CD4-positive, alpha-beta T cell treated with Interferon gamma for 1 hour (primary cell): ENCODE measurements at places on chromosomes 16 and 17.

- no peak for DNase-seq
These were observed 179.3 kb downstream of the SLC39A11 start for GRCh38 chr17:72913142-72913682.

GRCh38 chr17:12348476-12348875 is 317.2 kb upstream of the MYOCD start:
- no peak for DNase-seq

GRCh38 chr16:4556112-4556511 is at the start of gene C16orf96:
TSS of gene C16orf96 (plus strand) at chr16:4556340. CDS start at chr16:4556490, 150 bp downstream.
- no peak for DNase-seq

GRCh38 chr16:49292413-49292812 is 10.8 kb upstream of the CBLN1 start:
- DNase-seq: no peak

GRCh38 chr17:34764716-34765115 is 185.3 kb downstream of the TMEM132E start:
- no peak for DNase-seq

- no peak for DNase-seq
These were observed 113.0 kb upstream of the PLCG2 start for GRCh38 chr16:81666113-81666512.

- no peak for DNase-seq
These were observed 75.9 kb upstream of the IRX6 start for GRCh38 chr16:55248058-55248457.

DNA sequence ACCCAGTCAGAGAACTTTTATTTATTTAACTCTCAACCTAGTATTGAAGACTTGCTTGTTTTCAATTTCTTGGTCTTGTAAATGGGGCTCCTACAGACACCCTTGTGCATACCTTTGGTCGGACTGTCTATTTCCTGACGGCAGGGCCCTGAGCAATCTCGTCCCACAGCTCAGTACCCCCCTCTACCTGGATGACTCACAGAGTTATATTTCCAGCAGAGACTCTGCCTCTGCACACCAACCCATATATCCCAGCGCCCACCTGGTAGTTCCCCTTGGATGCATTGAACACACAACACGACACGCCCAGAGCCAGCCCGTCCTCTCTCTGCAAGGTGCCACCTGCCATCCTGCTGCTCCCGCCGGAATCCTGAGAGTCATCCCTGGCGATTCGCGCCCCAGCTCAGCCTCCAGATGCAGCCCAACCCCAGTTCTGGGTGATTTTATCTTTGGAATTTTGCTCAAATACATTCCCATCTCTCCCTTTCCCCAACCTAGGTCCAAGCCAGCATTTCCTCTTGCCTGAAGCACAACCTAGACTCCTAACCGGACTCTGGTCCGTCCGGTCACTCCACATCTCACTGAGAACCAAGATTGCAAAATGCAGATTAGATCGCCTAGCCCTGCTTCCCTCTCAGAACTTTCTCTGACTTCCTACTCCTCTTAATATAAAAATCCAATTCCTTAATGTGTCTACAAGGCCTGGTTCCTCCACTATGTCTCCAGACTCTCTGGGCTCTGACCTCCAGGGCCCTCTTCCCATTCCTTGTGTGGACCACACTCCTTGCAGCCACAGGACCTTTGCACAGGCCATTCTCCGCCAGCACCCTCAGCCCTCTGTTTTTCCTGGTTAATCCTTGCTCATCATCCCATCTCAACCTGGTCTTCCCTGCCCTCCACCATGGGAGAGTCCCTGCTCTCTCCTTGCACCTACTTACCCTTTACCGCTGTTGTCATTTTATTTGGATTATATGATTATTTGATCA is 129.2 kb downstream of the SEC14L1 start:
- no peak for DNase-seq

- no peak for DNase-seq
These were observed 918 bp upstream of the MRM1 start for GRCh38 chr17:36600465-36600864.
